Activated T-cell treated with anti-CD3 and anti-CD28 coated beads, Interleukin-2, amount 50 U/mL, for 48 hours (primary cell): ENCODE measurements at places on chromosomes 6 and 20.

DNA sequence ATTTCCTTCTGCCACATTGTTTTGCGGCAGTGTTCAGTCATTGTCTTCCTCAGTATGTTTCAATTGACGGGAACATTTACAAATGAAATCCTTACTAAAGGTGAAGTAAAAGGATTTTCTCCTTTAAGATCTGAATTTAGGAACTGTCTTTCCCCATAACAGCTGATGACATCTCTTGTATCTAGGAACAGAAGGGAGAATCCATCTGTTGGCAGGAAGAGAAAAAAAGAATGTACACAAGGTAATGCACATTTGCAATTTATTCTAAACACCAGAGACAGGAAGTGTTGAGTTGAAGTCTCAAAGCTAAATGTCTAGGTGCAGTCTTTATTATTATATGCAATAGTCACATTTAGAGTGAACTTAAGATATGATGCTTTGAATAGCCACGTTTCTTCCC is 334.5 kb downstream of the HDGFL1 start:
- DNase-seq: no peak

- peak; percentile 23 for DNase-seq
Observed at GRCh38 chr20:1894471-1894950, 696 bp upstream of the SIRPA start.

GRCh38 chr20:62753626-62754025 is 42.6 kb upstream of the MRGBP start:
- no peak for DNase-seq

- no peak for DNase-seq
Observed at GRCh38 chr6:113994934-113995342, 24.0 kb upstream of the HDAC2 start.

DNA sequence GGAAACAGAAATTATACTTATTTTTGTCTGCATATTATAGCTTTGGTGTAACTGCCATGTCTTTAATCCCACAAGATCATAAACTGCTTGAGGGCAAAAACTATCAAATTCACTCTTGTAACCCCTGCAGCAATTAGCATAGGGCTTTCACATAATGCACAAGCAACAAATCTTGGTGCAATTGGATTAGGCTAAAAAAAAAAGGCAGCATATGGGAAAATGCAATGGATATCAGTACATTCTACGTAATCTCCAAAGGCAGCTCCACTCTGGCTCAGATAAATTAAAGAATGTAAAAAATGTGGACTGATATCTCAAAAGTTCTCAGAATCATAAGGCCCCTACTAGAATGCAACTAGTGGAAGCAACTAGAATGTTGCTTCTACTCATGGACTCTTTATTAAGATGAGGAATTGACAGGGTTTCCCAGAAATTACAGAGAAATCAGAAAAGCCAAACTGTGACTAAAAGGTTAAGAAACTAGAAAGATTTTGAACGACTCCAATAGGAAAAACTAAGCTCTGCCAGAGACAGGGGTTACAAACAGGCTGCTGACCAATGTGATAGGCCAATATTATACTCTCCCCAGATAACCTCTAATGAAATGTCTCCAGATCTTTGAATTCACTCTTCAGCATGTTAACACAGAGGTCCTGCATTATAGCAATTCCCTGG is 55.0 kb downstream of the FILIP1 start:
- DNase-seq: no peak

- DNase-seq: peak; percentile 58
Observed at GRCh38 chr20:60057866-60058807, 99.9 kb downstream of the CDH26 start.

DNA sequence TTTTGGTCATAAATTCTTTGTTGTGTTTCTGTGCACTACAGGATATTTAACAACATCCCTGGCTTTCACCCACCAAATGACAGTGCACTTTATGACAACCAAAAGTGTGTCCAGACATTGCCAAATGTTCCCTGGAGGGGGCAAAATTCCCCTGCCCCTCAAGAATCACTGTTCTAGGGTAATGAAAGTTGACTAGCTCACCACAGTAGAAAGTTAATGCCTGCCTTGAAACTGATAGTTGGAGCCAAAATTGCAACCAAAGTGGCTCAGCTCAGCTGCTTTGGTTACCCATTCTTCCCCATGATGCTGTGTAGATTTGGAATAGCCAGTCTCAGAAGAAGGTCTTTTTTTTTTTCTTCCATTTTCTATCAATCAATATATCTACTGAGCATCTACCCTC is 150.6 kb downstream of the RALGAPA2 start:
- no peak for DNase-seq

GRCh38 chr6:110520992-110521543 is 44.7 kb upstream of the SLC22A16 start:
- DNase-seq: no peak

DNA sequence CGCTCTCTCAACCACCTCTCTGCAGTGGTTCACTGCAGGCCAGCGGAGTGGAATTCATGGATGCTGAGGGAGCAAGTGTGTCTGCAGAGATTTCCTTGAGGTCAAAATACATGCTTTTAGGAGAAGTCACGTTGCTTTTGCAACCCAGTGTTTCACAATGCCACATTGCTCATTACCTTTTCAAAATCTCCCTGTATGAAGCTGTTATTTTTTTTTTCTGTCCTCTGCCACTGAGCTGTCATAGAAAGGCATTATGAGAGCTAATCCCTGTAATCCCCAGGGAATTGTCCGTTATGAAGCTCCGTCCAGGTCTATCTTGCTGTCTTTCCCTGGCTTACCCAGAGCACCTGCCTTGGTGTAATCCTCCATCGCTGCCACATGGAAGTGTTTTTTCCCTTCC is 60.5 kb upstream of the SLC22A23 start:
- no peak for DNase-seq

DNA sequence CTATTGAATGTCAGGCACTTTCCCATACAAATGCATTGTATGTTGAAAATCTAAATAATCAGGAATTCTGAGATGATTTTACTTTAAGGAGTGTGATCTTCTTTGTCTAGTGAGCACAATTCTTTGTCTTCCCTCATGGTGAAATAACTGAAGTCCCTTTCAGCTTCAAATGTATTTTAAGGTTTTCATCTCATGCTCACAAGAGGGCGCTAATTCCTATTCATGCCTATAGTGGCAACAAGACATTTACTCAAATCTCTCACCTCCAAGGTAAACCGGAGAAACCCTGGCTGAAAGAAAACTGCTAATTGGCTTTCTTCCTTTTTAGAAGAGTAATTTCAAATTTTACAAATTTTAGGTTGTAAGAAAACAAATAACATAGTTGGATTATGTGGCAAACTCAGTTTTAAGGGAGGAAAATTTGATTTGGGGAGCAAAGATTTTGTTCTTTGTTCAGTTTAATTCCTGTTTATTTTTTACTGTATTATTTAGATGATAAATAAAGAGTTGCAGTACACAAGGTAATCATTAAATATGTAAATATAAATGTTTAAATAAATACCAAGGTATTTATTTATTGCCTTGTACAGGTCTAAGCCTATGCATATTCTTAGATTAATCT is 69.1 kb downstream of the SLC35F1 start:
- DNase-seq: no peak

DNA sequence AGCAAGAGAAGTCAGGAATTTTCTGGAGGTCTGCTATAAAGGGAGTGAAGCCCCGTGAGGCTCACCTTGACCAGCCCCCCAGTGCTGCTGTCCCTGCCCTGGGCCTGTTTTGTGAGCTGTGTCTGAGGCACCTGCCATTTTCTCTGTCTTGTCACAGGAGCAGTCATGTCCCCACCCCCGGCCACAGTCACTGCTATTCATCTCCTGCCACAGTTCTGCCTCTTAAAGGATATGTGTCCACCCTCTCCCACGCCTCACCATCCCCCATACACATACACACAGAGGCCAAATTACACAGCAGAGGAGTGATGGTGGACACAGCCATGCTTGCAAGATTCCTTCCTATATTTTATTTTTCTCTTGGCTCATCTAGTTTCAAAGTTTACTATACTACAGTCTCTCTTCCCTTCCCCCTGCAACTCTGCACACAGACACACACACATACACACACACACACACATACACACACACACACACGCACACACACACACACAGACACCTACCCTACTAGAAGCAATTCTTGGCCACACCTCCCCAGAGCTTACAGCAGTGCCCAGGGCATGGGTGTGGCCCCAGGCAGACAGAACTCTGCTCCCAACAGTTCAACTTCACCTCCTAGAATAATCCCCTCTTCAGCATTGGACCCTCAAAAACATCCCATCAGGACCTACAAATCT is 68.7 kb upstream of the TAB2 start:
- no peak for DNase-seq

- no peak for DNase-seq
Observed at GRCh38 chr6:140346428-140346827, 972.0 kb upstream of the CITED2 start.

DNA sequence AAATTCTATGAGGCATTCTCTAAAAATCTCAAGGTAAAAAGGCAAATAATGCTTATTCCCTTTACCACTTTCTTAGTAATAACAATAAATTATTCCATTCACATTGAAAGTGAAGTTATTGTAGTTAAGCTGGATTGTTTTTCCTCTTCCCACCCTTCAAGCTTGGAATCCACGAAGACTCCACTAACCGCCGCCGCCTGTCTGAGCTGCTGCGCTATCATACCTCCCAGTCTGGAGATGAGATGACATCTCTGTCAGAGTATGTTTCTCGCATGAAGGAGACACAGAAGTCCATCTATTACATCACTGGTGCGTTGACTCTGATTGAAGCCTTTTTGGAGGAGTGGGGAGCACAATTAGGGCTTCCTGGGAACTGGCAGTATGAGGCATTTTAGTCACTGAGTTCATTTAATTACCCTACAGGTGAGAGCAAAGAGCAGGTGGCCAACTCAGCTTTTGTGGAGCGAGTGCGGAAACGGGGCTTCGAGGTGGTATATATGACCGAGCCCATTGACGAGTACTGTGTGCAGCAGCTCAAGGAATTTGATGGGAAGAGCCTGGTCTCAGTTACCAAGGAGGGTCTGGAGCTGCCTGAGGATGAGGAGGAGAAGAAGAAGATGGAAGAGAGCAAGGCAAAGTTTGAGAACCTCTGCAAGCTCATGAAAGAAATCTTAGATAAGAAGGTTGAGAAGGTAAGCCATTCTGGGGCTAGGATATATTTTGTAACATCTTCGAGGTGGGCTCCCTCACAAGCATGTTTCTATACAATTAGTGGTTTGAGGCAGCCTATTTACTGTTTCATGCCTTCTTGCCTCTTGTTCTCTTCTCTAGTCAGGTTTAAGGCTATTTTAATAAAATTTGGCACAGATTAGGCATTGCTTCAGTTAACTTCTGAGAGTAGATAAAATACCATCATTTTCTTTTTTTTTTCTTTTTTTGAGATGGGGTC is 4.9 kb downstream of the HSP90AB1 start:
- DNase-seq: no peak

DNA sequence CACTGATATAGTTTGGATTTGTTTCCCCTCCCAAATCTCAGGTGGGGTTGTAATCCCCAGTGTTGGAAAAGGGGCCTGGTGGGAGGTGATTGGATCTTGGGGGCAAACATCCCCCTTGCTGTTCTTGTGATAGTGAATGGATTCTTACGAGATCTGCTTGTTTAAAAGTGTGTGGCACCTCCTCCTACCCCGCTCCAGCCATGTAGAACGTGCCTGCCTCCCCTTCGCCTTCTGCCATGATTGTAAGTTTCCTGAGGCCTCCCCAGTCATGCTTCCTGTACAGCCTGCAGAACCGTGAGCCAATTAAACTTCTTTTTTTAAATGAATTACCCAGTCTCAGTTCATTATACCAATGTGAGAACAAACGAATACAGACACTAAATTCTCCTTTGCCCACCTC is 26.7 kb downstream of the SLC52A3 start:
- DNase-seq: no peak

DNA sequence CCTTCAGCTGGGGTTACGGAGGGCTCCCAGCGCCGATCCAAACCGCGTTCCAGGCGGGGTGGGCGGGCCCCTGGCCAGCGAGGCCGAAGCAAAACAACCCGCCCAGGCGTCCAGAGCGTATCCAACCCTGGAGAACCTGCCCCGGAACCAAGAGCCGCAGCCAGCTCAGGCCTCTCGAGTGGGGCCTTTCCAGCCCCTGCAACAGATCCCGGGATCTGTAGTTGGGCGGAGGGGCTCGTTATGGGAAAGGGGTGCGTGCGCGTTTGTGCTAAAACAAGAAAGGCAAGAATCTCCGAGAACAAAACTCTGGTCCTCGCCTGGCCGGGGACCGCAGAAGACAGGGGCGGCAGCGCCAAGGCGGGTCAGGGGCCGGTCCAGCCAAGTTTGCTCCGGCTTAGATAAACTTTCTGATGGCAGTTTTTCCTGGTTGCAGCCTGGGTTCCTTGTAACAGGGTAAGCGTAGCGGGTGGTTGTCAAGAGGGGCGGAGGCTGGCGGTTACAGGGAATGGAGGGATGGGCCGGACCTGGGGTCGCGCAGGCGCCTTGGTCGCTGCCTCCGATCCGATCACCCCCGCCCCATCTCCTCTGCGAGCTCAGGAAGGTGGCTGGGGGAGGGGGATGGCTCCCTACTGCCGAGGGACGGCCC is 448 bp upstream of the RIN2 start:
- peak; percentile 20 for DNase-seq

- DNase-seq: no peak
Observed at GRCh38 chr20:40631119-40631631, 57.9 kb downstream of the MAFB start.

GRCh38 chr6:168345896-168346754 is 26.5 kb upstream of the DACT2 start:
- no peak for DNase-seq

- no peak for DNase-seq
Observed at GRCh38 chr6:168131464-168132415, 52.7 kb upstream of the FRMD1 start.

- no peak for DNase-seq
Observed at GRCh38 chr6:117008618-117009017, 131.6 kb downstream of the RFX6 start.

GRCh38 chr6:135532559-135532958 is 35.0 kb upstream of the AHI1 start:
- DNase-seq: no peak

DNA sequence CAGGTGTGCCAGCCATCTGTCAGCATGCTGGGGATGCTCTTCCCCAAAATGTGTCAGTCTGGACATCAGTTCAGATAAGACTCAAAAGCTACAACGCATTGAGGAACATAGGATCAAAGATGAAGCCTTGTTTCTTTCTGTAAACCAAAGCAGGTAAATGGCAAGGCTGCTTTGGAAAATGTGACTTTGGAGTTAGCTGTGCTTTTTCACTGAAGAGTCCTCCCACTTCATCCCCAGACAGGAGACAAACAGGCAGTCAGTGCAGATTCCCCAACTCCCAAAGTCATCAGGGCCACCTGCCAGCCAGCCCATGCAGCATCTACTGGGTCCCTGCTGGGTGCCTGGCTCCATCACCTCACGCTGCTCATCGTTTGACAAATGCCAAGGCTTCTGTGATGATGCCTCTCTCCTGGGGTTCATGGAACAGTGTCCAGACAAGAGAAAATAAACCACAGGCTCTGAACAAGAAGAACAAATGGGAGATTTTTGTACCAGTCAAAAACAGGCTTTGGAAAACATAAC is 205.0 kb upstream of the BTBD3 start:
- DNase-seq: no peak

GRCh38 chr6:45571159-45571558 is 193.4 kb upstream of the SUPT3H start:
- no peak for DNase-seq

GRCh38 chr6:133590196-133590595 is 298.7 kb upstream of the TCF21 start:
- no peak for DNase-seq

GRCh38 chr6:142975365-142975764 is 30.4 kb upstream of the HIVEP2 start:
- no peak for DNase-seq
